Head of caudate nucleus (tissue), 42 donors: ENCODE measurements at places on chromosomes 6 and 20.
A peak's percentile ranks its signal among the peaks of the same experiment; 100 is the strongest.

DNA sequence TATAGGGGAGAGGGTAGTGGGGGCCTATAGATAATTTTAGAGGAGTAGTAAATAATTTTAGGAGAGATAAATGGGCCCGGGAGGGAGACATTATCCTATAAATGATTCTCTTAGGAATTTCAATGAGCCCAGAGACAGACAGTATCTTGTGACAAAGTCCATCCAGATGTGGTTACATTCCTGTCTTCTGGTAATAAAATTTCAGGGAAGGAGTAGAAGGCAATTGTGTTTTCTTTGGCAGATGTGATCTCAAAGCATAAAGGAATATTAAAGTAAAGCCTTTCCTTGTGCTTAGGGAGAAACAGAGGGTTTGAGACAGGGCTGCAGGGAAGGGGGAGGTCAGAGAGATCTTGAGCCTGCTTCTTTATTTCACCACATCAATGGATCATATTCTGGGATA lies 979.8 kb upstream of the GJE1 start:
- no peak for DNase-seq

- DNase-seq = no peak
Measured at GRCh38 chr20:62603021-62603906, 39.0 kb upstream of the SLCO4A1 start.

- DNase-seq = peak; percentile 53
Measured at GRCh38 chr20:58980711-58981627, at the start of gene NELFCD. Gene NELFCD (plus strand): TSS chr20:58981256. CDS start chr20:58981310, 54 bp downstream.

- peak; percentile 71 for DNase-seq
Measured at GRCh38 chr20:17875106-17875980, 93.3 kb downstream of the SNX5 start.

GRCh38 chr6:26420688-26421171 lies 18.7 kb downstream of the BTN3A1 start:
- no peak for DNase-seq

- DNase-seq = no peak
Measured at GRCh38 chr20:36917240-36917639, 34.3 kb downstream of the SAMHD1 start.

DNA sequence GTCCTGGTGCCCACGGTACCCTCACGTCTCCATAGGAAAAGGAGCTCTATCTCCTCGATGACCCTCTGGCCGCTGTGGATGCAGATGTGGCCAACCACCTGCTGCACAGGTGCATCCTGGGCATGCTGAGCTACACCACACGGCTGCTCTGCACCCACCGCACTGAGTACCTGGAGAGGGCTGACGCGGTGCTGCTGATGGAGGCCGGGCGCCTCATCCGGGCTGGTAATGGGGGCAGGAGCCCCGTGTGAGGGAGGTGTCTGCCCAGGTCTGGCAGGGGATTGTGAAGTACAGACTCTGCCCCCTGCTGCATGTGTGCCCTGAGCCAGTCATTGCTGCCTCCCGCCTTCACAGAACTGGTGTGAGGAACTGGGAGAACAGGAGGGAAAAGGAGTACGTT lies 12.4 kb downstream of the DLK2 start:
- no peak for DNase-seq
